WTC11 (cell line): ENCODE measurements at places on chromosomes 16 and 17.
A peak's percentile ranks its signal among the peaks of the same experiment; 100 is the strongest.

DNA sequence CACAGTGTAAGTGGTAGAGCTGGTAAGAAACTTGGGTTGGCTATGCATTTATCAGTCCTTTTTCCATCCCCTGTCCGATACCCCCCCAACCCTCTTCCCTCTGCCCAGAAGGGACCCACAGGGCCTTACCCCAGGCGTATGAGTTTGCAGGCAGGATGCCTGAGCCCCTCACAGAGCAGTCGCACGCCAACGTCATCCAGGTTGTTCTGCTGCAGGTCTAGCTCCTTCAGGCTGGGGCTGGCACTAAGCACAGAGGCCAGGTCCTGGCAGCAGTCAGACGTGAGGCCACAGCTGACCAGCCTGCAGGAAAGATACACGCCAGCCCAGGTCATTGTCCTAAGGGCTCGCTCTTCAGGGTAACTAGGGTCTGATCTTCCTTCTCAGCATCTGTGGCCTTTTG, 45.0 kb downstream of the NLRP1 start:
- DNase-seq = no peak

DNA sequence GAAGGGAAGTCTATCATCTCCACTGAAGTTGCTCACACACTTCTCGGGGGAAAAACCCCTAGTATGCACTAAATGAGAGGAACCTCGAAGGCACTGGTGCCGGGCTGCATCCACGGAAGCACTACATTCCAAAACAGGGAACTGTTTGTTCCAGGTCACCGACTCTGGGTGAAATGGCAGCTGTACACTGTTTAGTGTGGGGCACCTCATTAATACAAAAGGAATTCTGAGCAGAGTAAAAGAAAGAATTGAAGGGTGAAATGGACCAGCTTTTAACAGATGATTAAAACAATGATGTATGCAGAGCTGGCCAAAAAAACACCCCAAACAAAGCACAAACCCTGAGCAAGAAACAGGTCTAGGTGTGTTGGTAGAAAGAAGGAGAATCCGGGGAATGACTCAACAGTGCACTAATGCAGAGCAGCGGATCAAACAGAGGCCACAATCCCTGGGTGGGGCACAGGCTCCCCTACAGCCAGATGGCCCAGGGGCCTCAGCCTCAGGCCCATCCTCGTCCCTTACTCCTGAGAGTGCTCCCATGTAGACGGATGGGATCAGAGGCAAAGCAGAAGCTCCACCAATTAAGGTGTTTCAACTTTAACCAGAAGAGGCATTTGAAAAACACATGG, 161.5 kb downstream of the ZFHX3 start:
- no peak for DNase-seq

DNA sequence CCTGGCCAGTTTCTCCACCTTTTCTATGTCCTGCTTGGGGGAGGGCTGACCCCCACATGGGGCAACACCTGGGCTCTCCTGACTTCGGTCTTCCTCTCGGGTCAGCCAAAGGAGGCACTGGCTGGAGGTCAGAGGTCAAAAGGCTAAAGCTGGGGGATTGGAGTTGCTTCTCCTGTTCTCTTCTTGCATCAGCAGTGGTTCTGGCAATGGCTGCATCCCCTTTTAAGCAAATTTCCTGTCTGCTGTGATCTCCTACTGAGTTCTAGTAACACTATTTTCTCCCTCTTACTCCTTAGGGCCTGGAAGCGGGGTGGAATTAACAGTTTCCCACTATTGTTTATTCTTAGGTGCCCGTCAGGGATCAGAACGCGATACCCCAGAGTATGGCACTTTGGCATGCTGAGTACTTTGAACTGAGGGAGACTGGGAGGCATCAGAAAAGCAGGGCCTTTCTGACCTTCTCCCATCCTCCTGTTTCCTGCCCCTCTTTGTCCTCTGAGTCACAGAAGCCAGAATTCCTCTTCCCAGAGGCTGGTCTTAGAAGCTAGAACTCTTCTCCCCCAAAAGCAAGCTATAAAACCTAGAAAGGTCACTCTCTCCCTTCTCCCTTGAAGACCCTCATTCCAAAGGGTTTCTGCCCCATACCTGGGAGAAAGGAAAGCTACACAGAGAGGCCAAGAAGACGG, 268.2 kb downstream of the STX8 start:
- no peak for DNase-seq

GRCh38 chr16:65176603-65177002, 54.7 kb upstream of the CDH11 start:
- DNase-seq = no peak

GRCh38 chr17:61504697-61505096, 52.5 kb downstream of the TBX4 start:
- no peak for DNase-seq

DNA sequence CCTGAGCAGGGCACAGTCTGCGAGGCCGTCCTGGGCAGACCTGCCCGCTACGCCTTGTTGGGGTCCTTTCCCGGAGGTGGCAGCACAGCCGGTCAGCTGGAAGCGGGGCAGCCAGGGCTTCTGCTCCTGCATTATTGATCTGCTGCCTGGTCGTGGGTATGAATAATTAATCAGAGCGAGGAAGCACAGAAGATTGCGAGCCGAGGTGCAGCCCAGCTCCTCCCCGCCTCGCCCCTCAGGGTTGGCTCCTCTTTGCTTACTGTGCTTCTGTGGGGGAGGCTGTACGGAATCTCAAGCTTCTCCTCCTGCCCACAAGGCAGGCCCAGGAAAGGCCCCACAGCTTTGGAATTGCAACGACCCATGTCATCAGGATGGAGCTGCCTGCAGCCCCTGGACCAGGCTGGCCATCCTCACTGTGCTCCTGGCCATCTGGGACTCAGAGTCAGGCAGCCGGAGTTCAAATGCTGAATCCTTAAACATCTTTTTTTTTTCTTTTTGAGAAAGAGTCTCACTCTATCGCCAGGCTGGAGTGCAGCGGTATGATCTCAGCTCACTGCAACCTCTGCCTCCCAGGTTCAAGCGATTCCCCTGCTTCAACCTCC, 25.6 kb downstream of the TRARG1 start:
- DNase-seq = no peak

- no peak for DNase-seq
Observed at GRCh38 chr16:30888856-30889499, 4.9 kb downstream of the BCL7C start.

DNA sequence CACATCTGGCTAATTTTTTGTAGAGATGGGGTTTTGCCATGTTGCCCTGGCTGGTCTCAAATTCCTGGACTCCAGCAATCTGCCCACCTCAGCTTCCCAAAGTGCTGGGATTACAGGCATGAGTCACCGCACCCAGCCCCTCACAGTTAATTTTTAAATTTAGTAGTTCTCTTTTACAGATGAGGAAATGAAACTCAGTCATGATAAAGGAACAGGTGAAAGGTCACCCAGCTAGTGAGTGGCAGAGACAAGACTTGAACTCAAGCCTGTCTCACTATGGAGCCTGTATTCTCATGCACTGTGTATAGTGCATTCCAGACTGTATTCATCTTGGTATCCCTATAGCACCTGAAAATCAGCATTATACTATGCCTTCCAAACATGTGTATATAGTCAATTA, 77.1 kb upstream of the WSB1 start:
- no peak for DNase-seq

- no peak for DNase-seq
Observed at GRCh38 chr16:66474750-66475199, 47.7 kb downstream of the BEAN1 start.

GRCh38 chr16:67278773-67279295, 498 bp upstream of the PLEKHG4 start:
- peak; percentile 59 for DNase-seq

- DNase-seq = no peak
Observed at GRCh38 chr17:64683796-64684195, 21.7 kb upstream of the SMURF2 start.

GRCh38 chr16:66507731-66508239, 42.1 kb downstream of the TK2 start:
- DNase-seq = no peak

- no peak for DNase-seq
Observed at GRCh38 chr17:35895636-35896587, 15.8 kb upstream of the CCL5 start.

DNA sequence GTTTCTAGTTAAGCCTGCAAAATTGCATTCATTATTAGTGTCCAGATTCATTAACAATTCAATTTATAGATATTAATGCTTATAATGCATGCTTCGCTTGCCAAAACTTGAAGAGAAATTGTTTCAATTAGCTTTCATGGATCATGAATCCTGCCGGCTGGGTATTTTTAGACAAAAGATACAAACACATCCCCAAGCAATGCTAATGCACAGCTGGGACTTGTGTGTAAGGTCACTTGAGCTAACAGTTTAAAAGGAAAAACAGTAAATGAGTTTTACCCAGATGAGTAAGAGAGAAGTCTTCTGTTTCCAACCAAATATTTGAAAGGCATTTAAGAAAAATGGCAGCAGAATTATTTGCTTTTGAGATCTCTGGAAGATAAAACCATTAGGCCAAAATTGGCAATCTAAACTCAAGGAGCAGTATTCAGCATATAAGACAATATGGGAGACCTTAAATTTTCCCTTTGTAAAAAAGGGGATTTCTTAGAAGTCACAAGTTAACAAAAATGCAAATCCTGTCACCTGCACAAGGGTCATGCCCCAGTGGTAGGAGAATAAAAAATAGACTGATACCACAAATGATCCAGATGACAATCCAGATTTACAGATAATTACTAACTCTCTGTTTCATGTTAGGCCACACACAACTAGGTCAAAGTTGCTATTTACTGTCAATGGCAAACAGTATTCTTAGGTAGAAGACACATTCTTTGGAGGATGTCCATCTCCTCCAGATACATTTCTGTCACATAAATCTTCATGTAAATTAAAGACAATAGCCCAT, 418.4 kb upstream of the PMFBP1 start:
- DNase-seq = no peak

DNA sequence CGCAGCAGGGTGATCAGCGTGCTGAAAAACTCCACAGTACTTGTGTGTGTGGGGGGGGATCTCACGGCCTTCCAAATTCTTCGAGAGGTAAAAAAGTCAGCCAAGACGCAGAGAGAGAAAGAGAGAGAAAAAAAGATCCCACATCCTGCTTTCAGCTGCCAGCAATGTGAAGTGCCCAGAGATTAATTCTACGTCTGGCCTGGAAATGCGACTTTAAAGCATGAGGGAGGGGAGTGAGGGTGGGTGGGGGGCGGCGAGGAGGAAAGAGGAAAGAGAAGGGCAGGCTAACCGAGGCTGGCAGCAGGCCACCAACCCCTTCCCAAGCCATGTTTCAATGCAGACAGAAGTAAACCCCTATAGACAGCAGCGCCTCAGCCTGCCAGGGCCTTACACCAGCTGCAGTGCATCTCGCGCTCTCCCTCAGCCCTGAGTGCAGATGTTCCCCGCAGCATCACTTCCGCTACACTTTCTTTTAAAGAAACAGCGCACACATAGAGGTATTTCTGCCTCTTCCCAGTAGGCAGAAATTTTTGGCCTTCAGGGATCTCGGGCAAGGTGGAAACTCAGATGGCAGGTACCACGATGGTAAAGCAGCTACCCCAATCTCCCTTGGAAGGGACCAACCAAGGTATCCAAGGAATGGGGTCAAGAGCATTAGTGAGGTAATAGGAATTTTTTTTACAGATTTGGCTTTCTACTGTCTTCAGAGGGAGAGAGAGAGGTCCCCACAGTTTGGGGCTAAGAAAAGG, 87.8 kb downstream of the SMG6 start:
- peak; percentile 33 for DNase-seq

GRCh38 chr17:76870377-76870714, 2.1 kb downstream of the MGAT5B start:
- DNase-seq = peak; percentile 62

- DNase-seq = no peak
Observed at GRCh38 chr17:61015966-61016365, 338.3 kb downstream of the BCAS3 start.

DNA sequence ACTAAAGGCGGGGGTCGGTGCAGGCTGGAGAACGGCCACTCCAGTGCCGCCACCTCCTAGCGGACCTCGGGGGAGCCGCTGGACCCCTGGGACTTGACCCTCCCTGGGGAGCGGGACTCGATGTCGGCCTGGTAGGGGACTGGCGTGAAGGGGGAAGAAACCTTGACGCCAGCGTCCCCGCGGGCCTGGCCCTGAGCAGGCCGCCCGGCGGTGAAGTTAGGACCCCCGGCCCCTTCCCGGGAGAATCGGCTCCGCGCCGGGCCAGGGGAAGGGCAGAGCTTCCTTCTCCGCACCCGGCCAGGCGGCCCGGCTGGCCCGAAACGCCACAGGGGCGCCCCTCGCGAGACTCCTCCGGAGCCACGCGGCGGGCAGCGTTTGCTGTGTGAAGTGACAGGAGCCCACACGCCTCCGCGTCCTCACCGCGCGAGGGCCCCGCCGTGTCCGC, 389 bp downstream of the DUS1L start:
- DNase-seq = no peak

GRCh38 chr16:67246081-67246755, 1.1 kb downstream of the FHOD1 start:
- peak; percentile 87 for DNase-seq

DNA sequence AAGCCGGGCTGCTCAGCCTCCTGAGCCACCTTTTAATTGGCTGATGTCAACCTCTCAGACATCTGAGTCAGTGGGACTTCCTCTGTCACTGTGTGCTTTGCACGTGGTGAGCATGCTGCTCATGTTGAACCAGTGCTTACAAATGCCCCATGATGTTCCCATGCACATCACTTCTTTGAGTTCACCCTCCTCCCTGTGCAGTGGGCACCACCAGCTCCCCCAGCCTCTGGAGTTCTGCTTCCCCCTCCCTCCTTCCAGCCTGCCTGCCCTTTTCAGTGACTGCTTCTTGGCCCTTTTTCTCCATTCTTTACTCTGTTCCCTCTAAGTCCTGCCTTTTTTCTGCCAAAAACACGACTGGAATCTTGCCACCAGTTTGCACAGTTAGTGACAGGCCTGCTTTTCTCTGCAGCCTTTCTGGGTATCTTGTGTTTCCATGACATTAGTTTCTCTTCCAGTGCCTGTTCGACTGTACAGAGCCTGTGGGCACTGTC, 41.6 kb downstream of the USP10 start:
- DNase-seq = no peak

- DNase-seq = no peak
Observed at GRCh38 chr16:81581107-81581506, 136.5 kb downstream of the CMIP start.

DNA sequence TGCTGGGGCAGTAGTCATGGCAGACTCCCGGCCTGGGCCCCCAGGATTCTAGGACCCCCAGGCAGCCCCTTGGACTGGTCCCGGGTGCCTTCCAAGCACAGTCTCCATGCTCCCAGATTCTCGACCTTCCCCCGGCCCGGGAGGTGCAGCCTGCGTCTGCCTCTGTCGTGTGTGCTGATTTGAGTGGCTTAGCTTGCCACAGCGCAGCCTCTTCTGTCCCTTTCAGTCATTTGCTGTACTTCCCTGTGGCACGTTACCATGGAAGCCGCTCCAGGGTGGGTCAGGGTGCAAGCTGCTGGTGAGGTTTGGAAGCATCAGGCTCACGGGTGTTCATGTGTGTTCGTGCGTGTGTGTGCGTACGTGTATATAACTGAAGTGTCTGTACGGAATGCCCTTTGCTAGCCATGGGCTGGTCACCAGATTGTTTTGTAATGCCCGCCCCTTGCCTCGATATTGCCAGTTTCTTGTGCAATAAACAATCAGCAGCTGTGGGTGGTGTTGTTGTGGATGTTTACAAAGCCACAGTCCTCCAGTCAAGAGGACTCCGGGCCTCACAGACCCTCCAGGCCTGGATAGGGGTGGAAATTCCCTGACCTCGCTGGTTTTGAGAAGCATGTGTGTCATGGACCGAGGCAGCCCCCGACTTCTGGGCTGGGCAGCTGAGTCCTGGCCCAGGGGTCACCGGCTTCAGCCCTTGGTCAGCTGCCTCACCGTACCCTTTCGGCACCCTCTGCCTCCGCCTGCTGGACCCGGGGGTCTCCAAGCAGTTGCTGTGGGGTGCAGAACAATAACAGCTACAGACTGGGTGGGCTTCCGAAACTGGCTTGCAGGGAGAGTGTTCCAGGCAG, 9.7 kb upstream of the CLEC18A start:
- no peak for DNase-seq
